ENCODE measurements at places on chromosomes 1 and 21.

DNA sequence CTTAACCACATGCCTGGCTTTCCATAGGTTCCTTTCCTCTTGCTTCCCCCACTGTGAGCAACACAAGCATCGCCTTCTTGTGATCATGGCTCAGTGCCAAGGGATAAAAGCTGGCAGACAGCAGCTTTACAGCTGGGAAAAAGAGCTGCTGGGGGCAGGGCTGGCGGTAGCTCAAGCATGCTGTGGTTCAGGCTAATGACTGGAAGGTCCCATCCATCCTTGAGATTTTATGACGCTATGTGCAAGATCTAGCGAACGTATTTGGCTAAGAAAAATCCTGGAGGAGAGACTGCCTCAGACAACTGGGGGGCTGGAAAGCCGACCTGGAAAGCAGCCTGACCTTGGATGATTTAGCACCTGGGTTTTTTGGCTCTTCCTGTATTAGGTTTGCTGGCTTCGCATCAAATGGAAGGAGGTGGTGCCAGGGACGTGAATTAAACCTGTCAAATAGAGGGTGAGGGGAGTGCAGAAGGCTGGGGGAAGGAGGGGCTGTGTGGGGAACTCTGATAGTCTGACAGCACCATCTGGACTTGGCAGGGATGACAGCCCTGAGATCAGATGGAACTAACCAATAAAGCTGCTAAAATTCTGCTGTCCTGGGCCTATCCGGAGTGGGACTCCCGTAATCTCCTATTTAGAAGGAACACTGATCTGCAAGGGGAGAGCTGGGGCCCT is 34.8 kb downstream of the ZMYND12 start:
- no peak for DNase-seq

DNA sequence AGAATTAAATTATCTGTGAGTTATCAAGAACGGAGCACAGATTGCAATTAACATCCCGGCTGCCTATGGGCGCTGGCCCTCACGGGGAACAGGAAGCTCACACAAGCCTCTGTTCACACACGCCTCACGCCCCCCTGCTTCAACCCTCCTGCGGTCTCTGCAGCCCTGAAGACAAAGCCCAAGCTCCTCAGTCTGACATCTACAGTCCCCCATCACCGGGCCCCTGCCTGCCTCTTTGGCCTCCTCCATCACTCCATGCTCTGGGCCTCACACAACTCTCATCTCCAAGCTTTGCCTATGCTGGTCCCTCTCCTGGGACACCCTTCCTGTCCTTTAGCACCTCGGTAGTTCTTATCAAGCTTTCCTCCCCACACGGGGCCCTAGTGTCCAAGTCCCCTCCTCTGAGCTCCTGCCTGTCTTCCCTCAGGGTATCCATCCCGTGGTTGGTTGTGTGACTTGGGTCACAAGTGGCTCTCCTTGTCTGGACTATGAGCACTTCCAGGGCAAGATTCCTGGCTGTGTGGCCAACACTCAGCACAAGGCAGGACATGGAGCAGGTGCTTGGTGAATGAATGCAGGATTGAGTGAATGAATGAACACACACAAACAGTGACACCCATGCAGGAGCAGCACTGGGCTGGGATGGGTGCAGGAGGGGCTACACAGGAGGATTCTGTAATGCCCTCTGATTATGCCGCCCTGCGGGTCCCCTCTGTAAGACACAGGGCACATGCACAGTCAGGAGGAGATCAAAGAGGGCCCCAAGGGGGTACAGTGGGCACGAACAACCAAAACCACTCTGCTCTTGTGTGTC is 116.1 kb downstream of the DMRTB1 start:
- no peak for DNase-seq

- DNase-seq, result no peak
Measured at GRCh38 chr1:37143800-37144199, 109.5 kb upstream of the GRIK3 start.

DNA sequence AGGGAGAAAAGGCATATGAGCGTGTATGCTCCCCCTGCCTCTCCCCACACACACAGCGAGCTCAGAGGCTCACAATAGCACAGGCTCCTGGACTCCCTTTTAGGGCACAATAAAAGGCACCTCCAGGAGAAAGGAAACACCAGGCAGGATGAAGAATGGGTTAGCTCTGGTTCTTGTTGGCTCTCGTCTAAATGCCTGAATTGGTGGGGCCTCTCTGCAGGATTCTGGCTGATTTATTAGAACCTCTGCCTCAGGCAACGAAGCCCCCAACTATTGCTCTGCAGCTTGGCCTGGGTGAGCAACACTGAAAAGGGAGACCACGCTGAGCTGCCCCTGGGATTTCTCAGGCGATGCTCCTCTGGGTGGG is 590.9 kb upstream of the PLXNA2 start:
- no peak for DNase-seq

DNA sequence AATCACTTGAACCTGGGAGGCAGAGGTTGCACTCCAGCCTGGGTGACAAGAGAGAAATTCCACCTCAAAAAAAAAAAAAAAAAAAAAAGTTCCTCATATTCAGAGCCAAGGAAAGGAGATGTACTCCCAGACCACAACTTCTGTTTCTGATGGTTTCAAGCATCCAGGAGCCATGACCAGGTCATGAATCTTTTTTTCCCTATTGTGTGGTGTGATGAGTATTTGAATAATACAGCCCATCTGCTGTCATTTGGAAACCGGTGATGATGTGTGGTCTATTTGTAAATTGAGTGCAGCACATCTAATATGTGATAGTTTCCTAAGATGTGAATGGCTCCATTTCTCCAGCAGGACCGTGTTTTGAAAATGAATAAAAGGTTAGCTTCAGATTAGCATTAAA is 18.6 kb downstream of the PIK3CD start:
- DNase-seq, result no peak

GRCh38 chr1:243667133-243667532 is 182.9 kb downstream of the AKT3 start:
- DNase-seq, result no peak

DNA sequence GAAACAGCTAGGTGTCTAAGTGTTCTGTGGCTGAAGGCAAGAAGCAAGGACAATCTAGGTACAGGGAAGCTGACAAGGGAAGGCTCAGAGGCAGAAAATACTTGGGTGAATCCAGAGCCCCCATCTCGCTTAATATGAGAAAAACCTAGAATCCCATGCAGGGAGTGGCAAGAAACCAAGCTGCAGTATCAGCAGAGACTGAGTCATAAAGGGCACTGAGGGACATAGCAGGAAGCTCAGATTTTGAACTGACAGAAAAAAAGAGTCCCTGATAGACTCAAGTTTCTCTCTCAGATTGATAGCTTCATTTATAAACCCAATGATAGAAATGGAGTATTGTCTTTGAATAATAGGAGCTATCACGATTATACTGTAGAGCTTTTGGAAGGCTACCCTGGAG is 77.3 kb upstream of the KCNJ15 start:
- DNase-seq, result no peak

DNA sequence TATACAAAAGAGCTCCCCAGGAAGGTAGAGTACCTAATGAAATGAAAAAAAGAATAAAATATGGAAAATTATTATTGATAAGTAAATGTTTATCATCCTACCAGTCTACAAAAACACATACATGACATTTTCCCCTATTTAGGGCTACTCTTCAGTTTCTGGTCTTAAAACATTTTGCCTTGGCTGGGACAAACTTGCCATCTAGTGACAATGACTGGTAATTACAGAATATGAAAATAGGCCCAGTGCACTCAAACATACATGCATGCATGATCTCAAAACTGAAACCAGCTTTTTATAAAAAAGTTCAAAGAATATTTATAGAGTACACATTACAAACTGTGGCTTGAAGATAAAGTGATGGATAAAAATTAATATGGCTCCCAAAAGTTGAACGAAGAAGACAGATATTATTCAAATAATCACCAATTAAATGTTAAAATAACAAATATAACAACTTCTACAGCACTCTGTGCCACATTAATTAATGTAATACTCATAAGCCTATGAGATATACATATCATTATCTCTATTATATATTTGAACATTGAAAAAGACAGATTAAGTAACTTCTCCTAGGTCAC is 10.5 kb upstream of the RNPC3 start:
- no peak for DNase-seq

- peak; percentile 69 for DNase-seq
Measured at GRCh38 chr1:11337580-11338073, 64.6 kb downstream of the UBIAD1 start.

DNA sequence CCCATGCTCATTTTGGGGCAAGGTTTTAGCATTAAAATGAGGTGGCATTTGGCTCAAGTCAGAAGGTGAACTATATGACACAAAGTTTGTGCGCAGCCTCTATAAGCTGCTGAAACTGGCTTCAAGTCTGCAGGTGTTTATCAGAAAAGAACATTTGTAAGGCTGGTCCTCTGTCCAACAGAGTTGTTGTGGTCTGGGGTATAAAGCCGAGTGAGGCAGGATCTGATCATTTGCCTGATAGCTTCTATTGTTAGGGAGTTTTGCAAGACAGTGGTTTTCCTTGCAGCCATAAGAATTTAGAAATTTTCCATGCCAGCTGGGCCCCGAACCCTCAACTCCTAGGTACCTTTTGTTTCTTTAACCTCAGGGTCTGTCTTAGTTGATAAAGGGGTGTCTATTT is 130.8 kb downstream of the PGBD5 start:
- no peak for DNase-seq

DNA sequence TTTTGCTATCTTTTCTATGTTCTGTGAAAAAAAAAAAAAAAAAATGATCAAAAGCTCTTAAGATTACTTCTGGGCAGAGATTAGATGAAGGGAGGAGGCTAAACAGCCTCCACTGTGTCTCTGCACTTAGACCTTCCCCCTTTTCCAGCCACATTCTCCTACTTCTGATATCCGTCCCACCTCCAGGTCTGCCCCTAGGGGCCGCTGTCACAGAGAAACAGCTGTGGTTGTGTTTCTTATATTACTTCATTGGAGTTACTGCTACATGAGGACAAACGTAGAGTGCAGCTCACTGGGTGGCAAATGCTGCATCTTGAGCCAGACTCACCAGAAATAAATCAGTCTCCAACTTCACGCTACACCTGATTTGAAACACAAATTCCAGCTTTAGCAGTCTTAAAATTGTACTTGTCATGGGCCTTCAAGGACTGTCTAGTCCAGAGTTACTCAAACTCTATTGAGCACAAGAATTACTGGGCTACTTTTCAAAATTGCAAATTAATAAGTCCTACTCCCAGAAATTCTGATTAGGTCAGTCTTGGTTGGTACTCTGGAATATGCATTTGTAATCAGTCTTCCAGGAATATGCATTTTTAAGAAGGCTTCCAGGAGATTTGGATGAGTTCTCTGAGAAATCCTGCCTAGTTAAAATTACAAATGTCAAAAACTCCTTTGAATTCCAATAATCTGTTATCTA is 125.2 kb upstream of the PTBP2 start:
- DNase-seq, result no peak

DNA sequence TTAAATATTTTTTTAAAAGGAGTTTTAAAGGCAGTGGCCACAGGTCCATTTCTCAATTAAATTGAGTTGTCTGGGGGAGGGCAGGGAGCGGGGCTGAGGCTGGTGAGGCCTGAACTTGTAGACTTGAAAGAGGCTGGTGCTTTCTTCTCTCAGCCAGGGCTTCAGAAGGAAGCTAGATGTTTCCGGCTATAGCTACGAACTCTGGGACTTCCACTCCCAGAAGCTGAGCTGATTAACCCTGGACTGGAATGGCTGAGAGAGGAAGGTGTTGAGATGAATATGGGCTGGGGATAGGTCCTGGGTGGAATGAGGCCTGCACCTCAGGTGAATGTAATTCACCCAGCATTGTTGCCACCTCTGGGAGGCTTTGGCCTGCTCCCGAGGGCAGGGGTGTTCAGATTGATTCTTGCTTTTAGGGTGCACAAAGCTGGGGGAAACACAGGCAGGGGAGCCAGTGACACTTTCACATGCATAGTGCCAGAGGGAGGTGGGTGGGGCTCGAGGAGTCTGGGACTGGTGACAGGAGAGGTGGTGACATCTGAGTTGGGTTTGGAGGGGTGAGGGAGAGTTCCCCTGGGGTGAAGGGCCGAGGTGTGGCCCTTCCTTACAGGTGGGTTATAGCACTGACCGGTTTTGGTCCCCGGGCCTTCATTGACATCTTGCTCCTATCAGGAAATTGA is 18.2 kb downstream of the LDLRAP1 start:
- no peak for DNase-seq

DNA sequence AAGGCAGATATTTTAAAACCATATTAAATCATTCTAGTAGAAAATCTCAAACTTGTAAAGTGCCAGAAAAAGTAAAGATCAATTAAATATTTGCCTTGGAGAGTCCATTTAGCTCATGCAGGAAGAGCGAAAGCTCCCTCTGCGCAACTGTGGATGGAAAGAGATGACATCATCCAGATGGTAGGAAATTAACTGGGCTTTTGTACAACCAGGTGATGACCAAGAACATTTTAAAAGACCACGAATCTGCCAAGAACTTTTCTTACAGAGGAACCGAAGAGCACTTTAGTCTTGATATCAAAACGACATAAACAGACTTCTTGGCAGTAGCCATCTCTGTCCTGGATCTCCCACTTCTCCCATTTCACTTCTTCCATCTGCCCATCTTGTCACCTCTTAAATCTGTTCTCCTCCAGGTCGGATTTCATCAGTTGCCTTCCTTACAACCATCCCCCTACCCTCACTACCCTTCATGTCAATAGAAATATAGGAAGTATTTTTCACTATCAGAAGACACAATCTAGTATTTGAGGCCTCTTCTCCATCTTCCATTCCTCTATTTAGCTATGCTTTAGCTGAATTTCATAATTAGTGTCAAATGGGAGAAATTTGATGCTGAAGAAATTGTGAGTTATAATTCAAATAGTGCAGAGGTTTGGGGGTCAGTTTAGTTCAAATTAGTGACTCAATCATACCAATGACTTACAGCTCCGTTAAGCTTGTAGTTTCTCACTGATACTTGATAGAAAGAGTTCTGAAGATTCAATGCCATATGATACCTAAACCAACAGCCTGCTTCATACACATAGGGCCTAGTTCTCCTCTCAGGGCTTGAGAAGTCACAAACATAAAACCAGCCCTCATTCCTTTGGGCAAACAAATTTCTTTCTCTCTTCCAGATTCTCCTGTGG is 22.0 kb upstream of the DNASE2B start:
- no peak for DNase-seq

- no peak for DNase-seq
Measured at GRCh38 chr1:219405531-219406331, 207.2 kb downstream of the ZC3H11B start.

GRCh38 chr1:202923533-202923932 is 3.5 kb downstream of the KLHL12 start:
- no peak for DNase-seq

- DNase-seq, result no peak
Measured at GRCh38 chr21:26067836-26068594, 102.6 kb downstream of the APP start.

DNA sequence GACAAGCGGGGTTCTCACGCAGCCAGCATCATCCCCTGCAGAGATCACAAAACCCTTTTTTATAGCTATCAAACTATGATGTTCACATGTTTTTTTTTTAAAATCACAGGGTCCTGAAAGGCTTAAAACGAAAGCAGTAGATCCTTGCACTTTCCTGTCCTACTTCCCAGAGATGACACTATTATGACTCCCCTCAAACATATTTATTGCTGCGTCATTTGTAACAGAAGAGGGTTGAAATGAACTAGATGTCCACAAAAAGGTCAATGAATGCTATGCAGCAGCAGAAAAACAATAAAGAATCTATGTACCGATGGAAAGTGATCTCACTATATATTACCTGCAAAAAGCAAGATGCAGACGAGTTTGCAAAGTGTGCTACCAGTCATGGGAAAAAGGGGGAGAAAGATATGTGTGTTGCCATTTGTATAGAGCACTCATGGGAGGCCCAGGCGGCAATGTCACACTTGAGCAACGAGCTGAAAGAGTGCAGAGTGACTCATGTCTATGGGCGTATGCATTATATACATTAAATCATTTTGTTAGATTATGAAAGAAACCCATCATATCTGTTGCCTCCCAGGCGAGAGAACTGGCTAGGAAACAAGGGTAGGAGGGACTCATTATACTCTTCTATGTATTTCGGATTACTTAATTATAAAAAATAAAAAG is 68.9 kb upstream of the PARP1 start:
- no peak for DNase-seq

All from stimulated activated CD4-positive, alpha-beta T cell treated with anti-CD3 and anti-CD28 coated beads, Interleukin-1b, Interleukin-23, amount 100 ng/mL, for 4 hours (primary cell).